Cardiac muscle cell (in vitro differentiated cells and primary cell): ENCODE measurements at places on chromosomes 12 and 14. TPM values are rescaled to one million over a fixed set of nuclear protein-coding genes. Genes with fewer than 3 reads are reported as not detected.

The GPR84 gene
- 0.09 TPM in 1 of 2 replicates, not detected in the other for total RNA-seq

The CLEC6A gene
- total RNA-seq = 0.21 TPM in 1 of 2 replicates, not detected in the other

DNA sequence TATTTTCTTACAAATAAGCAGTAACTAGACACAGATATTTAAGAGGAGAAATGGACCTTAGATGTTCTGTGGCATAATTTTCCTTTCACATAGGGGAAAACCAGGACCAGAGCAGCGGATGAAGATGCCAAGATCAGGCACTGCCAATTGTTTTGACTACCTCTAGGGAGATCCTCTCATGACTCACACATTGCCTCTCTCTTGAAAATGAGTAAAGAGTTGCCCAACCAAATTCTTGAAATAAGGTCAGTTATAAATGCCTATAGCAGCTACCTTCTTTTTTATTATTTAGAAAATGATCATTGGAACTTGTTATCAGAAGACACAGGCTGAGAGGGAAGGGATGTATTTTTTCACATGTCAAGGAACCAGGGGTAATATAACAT lies 263.4 kb upstream of the PLEKHG7 start:
- peak; percentile 72 for DNase-seq

GRCh38 chr14:73325630-73326299 lies 88.5 kb downstream of the PAPLN start:
- no peak for DNase-seq

DNA sequence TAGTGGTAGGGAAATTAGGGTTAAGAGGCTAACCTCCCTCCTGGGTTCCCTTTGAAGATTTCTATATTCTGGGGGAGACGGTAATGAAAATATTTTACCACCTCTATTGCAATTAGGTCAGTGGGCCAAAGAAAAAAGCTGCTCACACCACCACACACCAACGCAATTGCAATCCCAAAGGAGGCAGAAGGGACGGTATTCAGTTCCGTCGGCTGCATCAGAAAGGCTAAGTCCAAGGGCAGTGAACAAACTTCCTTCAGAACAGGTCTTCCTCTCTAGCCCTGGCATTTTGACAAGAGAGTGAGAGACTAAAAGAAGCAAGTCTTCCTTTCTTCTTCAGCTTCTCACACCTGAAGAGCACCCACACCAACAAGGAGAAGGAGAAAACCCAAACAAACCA lies 51.2 kb downstream of the OTX2 start:
- no peak for DNase-seq
